ENCODE measurements at places on chromosomes 13 and 19.

DNA sequence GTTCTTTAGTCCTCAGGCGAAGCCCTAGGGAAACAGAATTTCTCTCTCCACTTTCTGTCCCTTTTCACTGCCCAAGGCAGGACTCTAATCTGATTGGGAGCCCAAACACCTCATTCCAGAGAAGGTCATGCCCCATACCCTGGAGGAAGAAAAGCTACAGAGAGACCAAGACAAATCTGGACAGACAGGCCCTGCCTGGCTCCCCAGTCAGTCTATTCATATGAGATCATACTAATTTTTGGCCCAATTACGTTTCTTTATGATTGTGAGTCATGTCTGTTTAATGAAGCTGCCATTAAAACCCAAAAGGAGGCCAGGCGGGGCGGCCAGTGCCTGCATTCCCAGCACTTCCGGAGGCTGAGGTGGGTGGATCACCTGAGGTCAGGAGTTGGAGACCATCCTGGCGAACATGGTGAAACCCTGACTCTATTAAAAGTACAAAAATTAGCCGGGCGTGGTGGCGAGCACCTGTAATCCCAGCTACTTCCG, 3.3 kb upstream of the AP3D1 start:
- DNase-seq = peak; percentile 78
- no peak overlapping the region for H3K4me3 ChIP-seq
- H3K36me3 ChIP-seq = no peaks in the 10 kb centered on the region
- no peaks in the 10 kb centered on the region for H3K27me3 ChIP-seq
- H3K4me1 ChIP-seq = peaks cover 40% of the 10 kb centered on the region

DNA sequence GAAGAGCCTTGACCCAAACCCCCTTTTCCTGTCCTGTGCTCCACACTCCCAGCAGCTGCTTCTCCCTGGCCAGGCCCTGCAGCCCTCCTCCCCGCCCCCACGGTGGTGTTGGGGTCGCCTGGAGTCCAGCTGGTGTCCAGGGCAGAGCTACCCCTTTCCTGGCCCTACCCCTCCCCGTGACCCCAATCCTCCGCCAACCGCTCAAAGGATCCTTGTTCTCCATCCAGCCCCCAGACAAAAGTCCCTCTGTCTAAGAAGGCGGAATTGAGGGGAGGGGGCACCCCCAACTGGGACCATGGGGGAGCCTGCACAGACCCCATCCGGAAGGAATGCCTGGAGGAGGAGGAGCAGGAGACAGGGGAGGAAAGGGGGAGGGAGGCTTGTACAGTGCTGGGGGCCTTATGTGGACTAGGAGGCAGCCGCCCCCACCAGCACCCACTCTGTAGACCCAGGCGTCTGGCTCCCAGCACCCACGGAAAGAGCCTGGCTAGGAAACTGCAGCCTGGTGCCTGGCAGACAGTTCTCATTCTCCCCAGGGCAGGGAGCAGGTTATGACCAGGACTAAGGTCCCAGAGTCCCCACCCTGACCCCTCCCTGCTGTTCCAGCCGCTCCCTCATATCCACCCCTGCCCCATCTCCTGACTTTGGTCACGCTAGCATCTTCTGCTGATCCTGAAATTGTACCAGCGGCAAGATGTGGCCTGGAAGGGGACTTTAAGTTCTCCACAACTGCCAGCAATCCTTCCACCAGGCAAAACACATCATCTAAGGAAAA, at the start of gene FXYD3:
FXYD3 (plus strand) TSS at position 647 of the 775 bp plus-strand sequence. CDS start 3,554 bp downstream, outside the sequence.
- H3K36me3 ChIP-seq = no peaks in the 10 kb centered on the region
- peak within 1 kb of the TSS; percentile 89 for H3K4me3 ChIP-seq
- no peaks in the 10 kb centered on the region for H3K27me3 ChIP-seq
- H3K27ac ChIP-seq = peak within 1 kb of the TSS; percentile 71

GRCh38 chr13:46369506-46370277, 17.4 kb downstream of the RUBCNL start:
- H3K36me3 ChIP-seq = no peaks in the 10 kb centered on the region
- H3K4me3 ChIP-seq = no peak overlapping the region
- H3K27me3 ChIP-seq = peaks cover 12% of the 10 kb centered on the region
- no peaks in the 10 kb centered on the region for H3K4me1 ChIP-seq
- no peak for DNase-seq
- H3K27ac ChIP-seq = no peak overlapping the region

- DNase-seq = no peak
- no peaks in the 10 kb centered on the region for H3K27me3 ChIP-seq
- no peaks in the 10 kb centered on the region for H3K36me3 ChIP-seq
- H3K27ac ChIP-seq = no peak overlapping the region
- no peak overlapping the region for H3K4me3 ChIP-seq
Measured at GRCh38 chr13:43094901-43095300, 71.5 kb downstream of the DNAJC15 start.

DNA sequence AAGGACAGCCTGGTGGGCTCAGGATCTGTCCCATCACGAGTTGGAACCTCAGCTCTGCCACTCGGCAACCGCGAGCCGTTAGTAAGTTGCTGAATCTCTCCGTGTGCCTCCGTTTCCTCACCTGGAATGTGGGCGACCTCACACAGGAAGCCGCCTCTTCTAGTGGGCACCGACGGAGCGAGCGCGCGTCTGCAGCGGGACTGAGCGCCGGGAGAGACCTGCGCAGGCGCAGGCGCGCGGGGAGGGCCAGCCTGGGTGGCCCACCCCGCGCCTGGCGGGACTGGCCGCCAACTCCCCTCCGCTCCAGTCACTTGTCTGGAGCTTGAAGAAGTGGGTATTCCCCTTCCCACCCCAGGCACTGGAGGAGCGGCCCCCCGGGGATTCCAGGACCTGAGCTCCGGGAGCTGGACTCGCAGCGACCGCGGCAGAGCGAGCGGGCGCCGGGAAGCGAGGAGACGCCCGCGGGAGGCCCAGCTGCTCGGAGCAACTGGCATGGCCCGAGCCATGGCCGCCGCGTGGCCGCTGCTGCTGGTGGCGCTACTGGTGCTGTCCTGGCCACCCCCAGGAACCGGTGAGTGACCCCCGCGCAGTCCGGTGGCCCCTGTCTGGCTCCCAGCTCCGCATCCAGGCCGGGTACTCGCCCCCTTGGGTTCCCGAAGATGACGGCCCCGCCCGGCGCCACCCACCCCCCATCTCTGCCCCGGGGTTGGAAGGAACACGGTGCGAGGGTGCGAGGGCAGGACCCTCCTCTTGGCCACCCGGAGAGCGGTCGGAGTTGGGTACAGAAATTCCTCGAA, at the start of gene PVR:
PVR (plus strand) TSS at position 306 of the 797 bp plus-strand sequence; CDS start at position 493, 187 bp downstream.
- H3K27me3 ChIP-seq = no peaks in the 10 kb centered on the region
- peaks cover 22% of the 10 kb centered on the region for H3K36me3 ChIP-seq
- H3K27ac ChIP-seq = peak within 1 kb of the TSS; percentile 92
- H3K4me1 ChIP-seq = peaks cover 49% of the 10 kb centered on the region
- H3K4me3 ChIP-seq = peak within 1 kb of the TSS; percentile 88

GRCh38 chr19:41616792-41617621, 9.9 kb downstream of the CEACAM4 start:
- H3K4me1 ChIP-seq = no peaks in the 10 kb centered on the region
- H3K27ac ChIP-seq = no peak overlapping the region
- no peak overlapping the region for H3K4me3 ChIP-seq
- peaks cover 74% of the 10 kb centered on the region for H3K27me3 ChIP-seq

DNA sequence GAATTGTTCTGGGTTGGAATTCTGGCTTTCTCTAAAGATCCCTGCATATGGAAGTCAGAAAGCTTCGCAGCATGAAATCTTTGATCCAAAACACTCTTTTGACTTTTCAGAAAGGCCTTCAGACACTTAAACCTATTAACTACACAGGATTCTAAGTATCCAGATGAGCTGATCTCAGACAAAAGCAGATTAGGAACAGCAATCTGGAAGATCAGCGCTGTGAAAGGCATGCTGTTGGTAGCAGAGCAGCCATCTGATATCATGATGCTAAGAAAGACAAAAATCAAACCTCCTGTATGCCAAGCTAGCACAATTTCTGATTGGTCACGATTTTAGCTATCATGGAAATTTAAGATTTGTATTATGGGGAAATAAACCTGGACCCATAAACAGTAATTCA, 589.9 kb downstream of the GPC5 start:
- H3K4me3 ChIP-seq = no peak overlapping the region
- H3K4me1 ChIP-seq = no peaks in the 10 kb centered on the region
- no peak for DNase-seq
- H3K36me3 ChIP-seq = no peaks in the 10 kb centered on the region
- H3K27me3 ChIP-seq = no peaks in the 10 kb centered on the region
- no peak overlapping the region for H3K27ac ChIP-seq

DNA sequence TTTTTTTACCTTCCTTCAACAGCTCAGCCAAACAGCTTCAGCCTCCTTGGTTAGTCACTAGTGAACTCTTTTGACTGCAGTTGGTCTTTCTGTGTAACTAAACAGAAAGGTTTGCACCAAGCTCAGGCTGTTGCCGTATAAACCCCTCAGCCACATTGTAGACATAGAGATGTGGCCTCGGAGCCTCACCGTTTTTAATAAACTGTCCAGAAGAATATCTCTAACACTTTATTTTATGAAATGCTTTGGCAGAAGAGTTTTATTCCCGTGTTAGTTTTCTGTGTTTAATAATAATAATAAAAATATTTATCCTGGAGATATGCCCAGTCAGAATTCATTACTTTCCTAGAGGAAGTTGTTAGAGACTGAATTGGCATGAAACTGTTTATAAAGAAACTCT, 171.7 kb upstream of the MAB21L1 start:
- no peaks in the 10 kb centered on the region for H3K36me3 ChIP-seq
- H3K27me3 ChIP-seq = no peaks in the 10 kb centered on the region
- no peak overlapping the region for H3K4me3 ChIP-seq
- no peak for DNase-seq
- H3K4me1 ChIP-seq = 0 out of 2 replicates have a peak, but pooled peaks cover 5% of the 10 kb centered on the region

- no peaks in the 10 kb centered on the region for H3K27me3 ChIP-seq
- H3K4me3 ChIP-seq = no peak overlapping the region
- no peak for DNase-seq
- no peak overlapping the region for H3K27ac ChIP-seq
- H3K4me1 ChIP-seq = no peaks in the 10 kb centered on the region
Measured at GRCh38 chr13:51158365-51158764, 47.3 kb upstream of the C13orf42 start.

- no peak for DNase-seq
- no peak overlapping the region for H3K4me3 ChIP-seq
- no peaks in the 10 kb centered on the region for H3K27me3 ChIP-seq
- H3K4me1 ChIP-seq = peaks cover 17% of the 10 kb centered on the region
Measured at GRCh38 chr19:50199259-50199555, 4.2 kb upstream of the MYH14 start.

GRCh38 chr13:67318398-67318797, 88.3 kb upstream of the PCDH9 start:
- no peaks in the 10 kb centered on the region for H3K4me1 ChIP-seq
- H3K36me3 ChIP-seq = no peaks in the 10 kb centered on the region
- no peak overlapping the region for H3K4me3 ChIP-seq
- no peak overlapping the region for H3K27ac ChIP-seq
- no peak for DNase-seq

DNA sequence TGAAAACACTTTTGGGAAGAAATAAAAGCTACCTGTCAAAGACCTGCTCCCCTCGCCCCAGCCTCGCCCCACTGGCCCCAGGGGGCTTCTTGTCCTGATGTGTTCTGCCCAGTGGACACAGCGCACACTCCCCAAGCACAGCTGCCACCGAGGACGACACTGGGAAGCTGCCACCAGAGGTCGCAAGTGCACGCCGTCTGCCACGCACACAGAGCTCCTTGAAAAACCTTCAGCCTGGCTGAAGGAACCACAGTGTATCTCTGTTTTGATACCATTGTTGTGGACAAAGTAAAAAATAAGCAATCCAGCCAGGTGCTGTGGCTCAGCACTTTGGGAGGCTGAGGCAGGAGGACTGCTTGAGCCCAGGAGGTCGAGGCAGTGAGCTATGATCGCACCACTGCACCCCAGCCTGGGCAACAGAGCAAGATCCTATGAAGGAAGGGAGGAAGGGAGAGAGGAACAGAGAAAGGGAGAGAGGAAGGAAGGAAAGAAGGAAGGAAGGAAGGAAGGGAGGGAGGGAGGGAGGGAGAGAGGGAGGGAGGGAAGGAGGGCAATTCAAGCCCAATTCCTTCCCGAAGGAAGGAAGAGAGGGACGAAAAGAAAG, 57.3 kb downstream of the CEBPG start:
- H3K27me3 ChIP-seq = no peaks in the 10 kb centered on the region
- H3K4me3 ChIP-seq = no peak overlapping the region
- no peaks in the 10 kb centered on the region for H3K4me1 ChIP-seq

GRCh38 chr13:44507639-44508038, 68.5 kb downstream of the TSC22D1 start:
- H3K4me1 ChIP-seq = no peaks in the 10 kb centered on the region
- no peak for DNase-seq
- H3K27me3 ChIP-seq = no peaks in the 10 kb centered on the region
- H3K27ac ChIP-seq = no peak overlapping the region
- H3K4me3 ChIP-seq = no peak overlapping the region

DNA sequence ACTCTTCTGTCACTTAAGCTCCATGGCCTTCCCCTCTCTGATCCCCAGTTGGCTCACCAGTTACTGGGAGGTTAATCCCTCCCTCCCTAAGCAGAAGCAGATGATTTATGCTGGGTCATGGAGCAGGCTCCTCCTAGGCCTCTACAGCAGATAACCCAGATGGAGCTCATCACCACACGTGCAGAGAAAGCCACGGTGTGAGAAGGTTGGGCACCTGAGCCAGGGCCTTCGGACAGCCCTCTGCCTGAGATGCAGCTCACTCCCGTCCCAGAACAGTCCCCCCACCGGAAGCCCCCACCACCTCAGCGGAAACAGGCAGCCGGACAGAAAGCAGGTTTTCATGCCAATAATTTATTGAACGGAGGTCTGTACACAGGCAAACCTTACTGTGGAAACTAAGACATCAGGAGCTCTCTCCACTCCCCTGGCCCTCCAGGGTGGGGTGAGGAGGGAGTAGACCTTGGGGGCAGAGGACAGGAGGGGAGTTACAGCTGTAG, 9.8 kb downstream of the ZNF526 start:
- peaks cover 14% of the 10 kb centered on the region for H3K36me3 ChIP-seq
- H3K27ac ChIP-seq = no peak overlapping the region
- H3K4me1 ChIP-seq = no peaks in the 10 kb centered on the region
- no peak overlapping the region for H3K4me3 ChIP-seq
- H3K27me3 ChIP-seq = no peaks in the 10 kb centered on the region
- no peak for DNase-seq

DNA sequence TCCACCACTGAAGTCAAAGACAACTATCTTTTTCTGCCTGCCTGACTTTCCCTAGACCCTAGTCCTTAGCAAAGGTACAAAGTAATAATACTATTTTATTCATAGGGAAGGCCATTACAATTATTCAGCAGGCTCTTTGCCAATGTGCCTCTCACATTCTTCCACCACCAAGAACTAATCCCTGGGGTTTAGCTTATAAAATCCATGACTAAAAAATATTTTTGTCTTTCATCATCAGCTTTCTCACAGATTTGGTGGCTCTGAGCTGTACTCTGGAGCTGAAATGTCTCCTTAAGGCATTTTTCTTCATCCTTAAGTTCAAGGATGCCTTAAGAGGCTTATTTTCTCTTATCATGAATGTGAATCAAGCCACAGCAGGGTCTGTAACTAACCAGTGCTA, 96.1 kb downstream of the OXGR1 start:
- H3K4me1 ChIP-seq = no peaks in the 10 kb centered on the region
- no peaks in the 10 kb centered on the region for H3K36me3 ChIP-seq
- no peak for DNase-seq
- 0 out of 2 replicates have a peak, but pooled peaks cover 3% of the 10 kb centered on the region for H3K27me3 ChIP-seq
- no peak overlapping the region for H3K27ac ChIP-seq
